ENCODE measurements at places on chromosomes 2 and 18.

GRCh38 chr2:203730883-203731282, 24.4 kb downstream of the CD28 start:
- no peak for DNase-seq

GRCh38 chr18:9765501-9765900, 57.4 kb downstream of the RAB31 start:
- DNase-seq, result no peak

DNA sequence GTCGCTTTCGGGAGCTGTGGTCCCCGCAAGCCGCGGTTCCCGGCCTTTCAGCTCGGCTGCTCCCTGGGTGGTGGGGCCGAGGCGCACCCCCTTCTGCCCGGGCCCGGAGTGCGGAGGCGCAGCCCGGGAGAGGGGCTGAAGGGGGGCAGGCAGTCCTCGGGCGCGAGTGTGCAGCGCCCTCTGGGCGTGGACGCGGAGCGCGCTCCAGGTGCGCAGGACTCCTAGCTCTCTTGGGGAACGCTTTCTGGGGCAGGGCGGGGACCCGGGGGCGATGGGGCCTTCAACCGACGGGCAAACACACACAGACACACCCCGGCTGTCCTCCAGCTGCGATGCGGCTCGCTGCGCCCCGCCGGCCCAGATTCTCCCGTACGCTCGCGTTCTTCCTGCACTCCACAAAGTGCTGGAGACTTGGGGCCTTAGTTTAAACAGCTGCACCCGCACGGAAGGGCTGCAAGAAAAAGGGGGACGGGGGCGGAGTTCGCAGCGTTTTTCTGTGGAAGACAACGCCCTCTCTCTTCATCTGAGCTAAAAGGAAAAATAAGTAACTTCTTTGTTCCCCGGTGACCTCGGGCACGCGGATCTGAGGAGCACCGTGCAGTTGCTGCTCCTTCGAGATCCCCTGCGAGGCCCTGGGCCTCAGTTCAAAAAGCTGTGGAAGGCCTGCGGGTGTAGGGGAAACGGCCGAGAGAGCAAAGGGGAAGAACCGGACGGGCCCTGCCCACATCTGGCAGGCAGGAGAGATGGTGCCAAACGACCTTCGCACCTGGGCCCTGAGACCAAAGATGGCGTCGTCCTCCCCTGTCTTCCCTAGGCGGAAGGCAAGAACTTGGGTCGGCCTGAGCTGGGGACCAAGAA, 593 bp upstream of the SDC1 start:
- DNase-seq, result peak; percentile 31

DNA sequence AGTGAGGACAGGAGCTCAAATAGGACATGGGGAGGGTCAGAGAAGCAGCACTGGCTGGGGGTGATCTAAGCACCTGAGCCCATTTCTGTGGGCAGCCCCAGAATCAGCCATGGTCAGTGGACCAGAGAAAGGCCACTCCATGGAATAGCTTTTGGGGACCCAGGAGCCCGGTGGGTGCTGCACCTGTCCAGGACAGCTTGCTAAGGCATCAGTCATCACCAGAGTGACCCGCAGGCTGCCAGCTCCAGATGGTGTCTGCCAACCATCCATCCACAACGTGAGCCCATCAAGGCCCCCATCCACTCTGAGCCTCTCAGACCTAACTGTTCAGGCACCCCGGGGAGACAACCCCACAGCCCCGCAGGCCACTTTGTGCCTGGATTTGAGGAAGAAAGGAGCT, 23.6 kb upstream of the COL6A3 start:
- no peak for DNase-seq

DNA sequence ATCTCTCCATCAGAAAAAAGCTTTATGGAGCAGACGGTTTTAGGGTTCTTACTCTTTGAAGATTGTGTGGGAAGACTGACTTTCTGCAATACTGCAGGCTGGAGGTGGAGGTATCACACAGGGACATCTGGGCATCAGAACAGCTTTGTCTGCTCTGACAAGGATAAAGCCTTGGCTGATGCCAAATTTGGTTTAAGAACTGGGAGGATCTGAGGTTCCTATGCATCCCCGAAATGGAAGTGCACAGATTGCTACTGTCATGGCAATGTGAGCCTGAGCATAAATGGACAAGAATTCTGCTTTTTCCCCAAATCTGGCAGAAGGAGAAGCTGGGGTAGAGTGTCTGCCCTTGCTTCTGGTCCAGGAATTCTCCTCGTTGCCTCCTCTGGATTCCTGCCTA, 424.3 kb downstream of the SLC4A3 start:
- DNase-seq, result no peak

- DNase-seq, result no peak
These were observed 78.4 kb upstream of the CYP1B1 start for GRCh38 chr2:38154395-38154794.

- peak; percentile 16 for DNase-seq
These were observed 55.3 kb upstream of the LAPTM4A start for GRCh38 chr2:20106746-20107145.
